ENCODE measurements at places on chromosomes 3 and 15.

DNA sequence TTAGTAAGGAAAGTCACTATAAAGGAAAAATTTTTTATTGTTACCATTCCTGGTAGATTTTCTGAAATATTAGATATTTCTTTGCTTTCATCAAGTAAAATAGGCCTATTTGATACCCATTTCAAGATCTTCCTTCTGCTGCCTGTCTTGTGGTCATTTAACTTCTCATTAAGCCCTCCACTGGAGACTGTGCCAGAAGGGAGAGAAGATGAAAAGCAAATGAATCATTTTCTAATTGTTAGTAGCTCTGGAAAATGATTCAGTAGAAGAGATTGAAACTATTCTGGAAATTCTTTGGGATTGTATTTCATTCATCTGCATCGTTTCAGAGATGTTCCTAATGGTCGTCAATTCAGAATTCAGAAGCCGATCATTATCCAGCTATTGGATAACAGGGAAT is 3.2 kb downstream of the KCTD6 start:
- no peak for DNase-seq

GRCh38 chr15:45522328-45523165 is at the start of gene SLC30A4:
TSS of gene SLC30A4 (minus strand) at chr15:45522755. CDS start at chr15:45522354, 401 bp downstream.
- peak; percentile 7 for DNase-seq

DNA sequence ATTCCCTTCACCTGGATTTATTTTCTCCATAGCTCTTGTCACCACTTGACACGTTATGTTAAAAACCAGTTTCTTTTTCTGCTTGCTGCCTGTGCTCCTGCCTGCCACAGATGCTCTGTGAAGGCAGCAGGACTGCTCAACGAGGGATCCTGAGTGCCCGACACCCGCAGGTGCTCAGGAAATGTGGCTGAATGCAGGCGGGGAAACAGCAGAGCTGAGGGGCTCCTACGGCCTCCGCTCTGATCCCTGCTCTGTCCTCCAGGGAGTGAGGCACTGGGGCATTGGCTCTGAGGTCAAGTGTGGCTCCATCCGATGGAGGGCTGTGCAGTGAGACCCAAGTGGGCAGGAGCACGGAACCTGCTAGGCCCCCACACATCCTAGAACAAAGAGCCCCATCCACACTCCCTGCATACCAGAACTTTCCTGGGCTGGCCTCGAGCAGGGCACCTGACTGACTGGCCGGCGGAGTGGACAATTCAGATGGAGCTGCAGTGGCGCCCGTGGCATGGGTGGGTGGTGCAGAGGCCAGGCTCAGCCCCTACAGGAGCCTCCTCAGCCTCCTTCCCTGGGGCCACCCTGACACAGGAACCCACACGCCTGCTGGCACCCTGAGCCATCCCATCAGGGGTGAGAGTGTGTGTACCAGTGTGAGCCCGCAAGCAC is 27.9 kb downstream of the IQSEC1 start:
- DNase-seq, result no peak

DNA sequence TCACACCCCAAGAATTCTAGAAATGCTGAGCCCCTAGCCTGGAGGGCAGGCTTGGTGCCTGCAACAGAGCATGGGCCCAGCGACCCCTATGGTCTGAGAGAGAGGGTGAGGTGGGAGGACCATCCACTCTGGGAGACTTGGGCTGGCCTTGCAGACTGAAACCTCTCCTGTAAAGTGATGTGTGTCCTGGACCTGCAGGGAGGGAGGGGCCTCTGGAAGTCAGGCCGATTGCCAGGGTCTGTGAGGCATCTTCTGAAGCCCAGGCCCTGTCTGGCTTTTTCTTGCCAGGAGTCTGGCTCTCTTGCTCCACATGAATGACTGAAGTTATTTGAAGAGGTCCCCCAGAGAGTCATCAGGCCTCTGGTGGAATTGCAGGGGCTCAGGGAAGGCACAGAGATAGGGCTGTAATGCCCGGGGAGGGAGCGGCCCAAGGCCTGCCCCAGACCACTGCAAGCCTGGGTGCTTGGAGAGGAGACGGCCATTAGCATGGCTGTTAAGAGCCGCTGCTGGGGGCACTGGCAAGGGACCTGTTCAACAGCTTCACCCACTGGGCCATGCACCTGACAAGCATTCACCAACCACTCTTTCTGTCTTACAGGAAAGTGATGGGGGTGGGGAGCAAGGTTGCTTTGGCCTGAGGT is 56.0 kb upstream of the CHRNA7 start:
- no peak for DNase-seq

DNA sequence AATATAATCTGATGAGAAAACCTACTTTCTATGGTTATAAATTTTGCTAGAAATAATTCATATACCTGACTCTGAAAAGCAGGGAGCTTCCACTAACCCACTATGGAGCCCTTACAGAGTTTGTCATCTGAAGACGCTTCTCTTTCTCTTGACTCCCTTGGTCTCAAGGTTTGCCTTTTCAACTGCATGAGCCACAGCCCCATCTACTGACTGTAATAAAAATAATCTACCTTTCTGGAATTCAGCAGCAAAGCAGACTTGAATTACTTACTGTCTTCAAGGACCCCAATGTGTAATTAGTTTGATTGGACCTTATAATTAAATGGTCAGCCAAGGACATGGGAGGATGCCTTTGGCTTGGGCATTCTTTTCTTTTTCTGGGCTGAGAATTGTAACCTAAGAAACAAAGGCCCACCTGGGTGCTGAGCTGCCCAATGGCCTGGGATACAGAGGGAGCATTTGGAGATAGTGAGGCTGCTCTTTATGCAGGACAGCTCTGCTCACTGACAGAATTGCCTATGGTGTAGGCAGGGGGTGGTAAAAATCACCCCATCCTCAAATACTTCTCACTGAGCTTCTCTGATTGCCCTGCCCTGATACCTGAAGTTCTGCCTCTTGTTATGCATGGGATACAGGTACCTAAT is 178.6 kb upstream of the TRIM42 start:
- no peak for DNase-seq

GRCh38 chr3:149180057-149180573 is 41.5 kb downstream of the CP start:
- peak; percentile 100 for DNase-seq

- no peak for DNase-seq
Measured at GRCh38 chr3:68249265-68249664, 594.9 kb upstream of the SUCLG2 start.

DNA sequence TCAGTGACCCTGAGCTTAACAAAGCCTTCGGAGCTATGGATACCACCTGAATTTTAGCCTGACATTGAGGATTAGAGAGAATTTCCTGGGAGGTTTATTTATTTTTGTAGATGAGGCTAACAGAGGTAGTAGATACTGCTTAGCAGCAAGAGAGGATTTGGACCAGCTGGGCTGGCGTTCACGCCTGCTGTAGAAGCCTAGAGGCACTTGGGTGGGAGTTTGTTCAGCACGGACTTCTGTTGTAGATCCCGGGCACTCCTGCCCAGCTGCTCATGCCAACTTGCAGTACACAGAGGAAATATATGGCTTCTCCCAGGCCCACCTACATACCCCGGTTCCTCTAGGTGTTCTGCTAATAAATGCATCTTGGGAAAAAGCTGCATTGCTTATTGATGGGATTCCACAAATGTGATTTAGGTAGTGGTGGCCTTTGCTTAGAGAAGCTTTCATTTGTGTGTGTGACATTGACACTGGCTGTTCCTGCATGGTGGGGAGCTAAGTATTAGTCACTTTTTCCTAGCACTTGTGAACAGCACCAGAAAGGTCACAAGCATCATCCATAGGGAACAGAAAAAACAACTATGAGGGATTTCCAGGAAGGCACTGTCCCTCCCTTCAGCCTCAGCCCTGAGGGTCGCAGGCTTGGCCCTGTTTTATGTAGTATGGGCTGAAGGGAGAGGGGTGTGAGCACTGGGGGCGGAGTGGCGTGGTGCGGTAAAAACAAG is 324.8 kb upstream of the LRRFIP2 start:
- no peak for DNase-seq

GRCh38 chr15:101827257-101827656 is 15.3 kb downstream of the OR4F15 start:
- DNase-seq, result no peak

- DNase-seq, result no peak
Measured at GRCh38 chr3:195096053-195096452, 174.9 kb downstream of the XXYLT1 start.

DNA sequence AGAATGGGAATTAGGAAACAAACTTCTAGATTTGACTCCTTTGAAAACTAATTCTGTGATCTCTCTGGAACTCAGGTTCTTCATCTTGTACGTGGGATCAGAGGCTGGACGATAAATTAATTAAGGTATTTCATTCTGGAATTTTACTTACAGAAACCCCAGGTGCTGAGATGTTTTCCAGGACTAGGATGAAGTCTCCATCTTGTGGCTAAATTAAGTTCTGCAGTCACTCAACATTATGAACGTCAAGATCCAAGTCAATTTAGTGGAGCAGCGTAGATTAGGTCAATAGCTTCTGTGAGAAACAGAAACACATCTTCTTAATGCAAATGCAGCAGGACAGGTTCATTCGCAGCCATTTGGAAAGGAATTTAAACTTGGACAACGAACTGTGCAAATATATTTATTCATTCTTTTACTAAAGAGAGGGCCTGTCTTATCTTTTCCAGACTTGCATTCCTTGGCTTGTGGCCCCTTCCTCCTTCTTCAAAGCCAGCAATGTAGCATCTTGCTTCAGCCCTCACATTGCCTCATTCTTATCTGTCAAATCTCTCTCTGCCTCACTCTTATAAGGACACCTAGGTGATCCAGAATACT is 26.7 kb upstream of the TMC3 start:
- no peak for DNase-seq

DNA sequence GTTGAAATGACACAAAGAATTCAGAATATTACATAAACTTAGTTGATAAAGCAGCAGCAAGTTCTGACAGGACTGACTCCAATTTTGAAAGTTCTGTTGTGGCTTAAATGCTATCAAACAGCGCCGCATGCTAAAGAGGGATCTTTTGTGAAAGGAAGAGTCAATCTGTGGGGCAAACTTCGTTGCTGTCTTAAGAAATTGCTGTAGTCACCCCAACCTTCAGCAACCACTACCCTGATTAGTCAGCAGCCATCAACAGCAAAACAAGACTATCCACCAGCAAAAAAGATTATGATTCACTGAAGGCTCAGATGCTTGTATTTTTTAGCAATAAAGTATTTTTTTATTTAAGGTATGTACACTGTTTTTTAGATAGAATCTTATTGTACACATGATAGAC is 14.2 kb downstream of the CRBN start:
- no peak for DNase-seq

DNA sequence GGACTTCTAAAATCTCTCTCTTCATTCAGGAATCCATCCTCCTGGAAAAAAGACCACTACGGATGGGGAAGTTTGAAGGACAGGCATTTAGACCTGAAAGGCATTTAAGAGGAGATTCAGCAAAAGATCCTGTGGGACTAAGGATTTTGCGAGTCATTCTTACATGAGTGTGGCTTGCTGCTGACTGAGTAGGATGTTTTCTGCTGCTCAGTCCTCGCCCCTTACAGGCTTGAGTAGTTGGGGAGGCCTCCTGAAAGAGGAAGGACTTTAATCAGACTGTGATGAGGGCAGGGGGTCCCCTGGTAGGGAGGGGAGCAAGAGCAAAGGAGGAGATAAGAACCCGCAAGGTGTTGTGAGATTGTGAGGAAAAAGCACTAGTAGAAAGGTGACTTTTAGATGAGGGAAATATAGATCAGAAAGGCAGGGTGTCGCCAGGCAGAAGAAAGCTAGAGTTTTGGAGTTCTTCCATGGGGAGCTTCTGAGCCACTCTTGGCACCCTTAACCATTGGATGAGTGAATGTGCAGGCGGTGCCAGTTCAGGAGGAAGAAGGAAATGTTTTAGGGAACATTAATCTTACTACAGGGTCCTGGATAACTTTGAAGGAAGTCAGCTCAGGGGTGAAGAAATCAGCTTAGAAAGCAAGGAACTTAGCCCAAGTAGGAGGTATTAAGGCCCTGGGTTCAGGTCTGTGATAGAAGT is 171.1 kb downstream of the RORA start:
- no peak for DNase-seq

GRCh38 chr3:161560008-161560637 is 63.5 kb downstream of the OTOL1 start:
- DNase-seq, result no peak

DNA sequence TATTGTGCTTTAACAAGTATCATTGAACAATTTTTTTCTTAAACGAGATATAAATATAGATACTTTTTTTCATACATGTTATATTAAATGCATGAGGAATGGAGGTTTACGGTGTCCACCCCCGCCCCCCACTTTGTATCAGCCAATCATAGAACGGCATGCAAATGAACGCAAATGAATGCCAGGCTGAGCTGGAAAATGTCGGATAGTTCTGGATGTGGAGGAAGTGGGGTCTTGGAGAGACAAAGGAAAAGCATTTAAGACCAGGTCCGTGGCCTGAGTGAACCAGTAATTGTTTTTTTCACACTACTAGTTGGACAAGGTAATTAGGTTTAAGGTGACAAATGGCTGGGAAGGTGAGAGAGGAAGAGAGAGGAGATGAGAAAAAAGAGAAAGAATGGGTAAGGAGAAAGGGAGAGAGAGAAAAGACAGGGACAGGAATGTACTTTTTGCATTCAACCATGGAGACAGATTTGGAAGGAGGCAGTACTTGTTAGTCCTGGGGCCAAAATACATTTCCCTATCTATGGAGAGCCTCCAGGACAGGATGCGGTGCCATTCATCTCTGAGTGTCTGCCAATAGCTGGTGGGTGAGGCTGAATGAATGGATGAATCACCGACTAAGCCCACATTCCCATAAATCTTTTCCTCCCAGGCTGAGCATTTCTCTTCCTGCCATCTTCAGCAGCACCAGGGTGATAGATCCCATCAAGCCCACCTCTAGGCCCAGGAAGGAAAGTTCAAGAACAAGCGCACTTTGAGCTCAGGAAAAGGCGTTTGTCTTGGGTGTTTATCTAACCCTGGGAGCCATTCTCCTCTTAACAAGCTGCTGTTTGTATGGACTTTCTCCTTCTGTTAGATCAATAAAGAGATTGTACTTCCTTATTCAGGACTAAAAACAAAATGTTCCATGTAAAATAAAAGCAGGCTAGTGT is 1.4 kb upstream of the RAD18 start:
- peak; percentile 49 for DNase-seq

GRCh38 chr3:160376681-160377080 is 22.3 kb downstream of the IFT80 start:
- DNase-seq, result peak; percentile 45

DNA sequence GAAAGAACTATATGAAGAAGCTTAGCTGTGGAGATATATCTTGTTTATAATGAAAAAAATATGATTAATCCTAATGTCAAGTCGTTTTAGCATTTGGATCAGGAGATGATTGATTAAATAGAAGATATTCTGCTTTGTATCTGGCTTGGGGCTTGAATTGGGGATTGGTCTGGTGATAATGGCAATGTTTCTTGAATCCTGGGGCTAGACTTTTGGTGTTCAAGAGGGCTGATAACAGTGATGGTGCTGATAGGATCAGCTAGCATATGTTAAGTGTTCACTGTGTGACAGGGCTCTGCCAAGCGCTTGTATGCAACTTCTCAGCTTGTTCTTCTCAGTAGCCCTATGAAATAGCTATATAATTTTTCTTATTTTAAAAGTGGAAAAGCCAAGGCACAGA is 20.2 kb downstream of the CNOT10 start:
- DNase-seq, result no peak

- no peak for DNase-seq
Measured at GRCh38 chr3:43426388-43426787, 140.0 kb downstream of the SNRK start.

GRCh38 chr15:97858296-97858695 is 102.2 kb upstream of the ARRDC4 start:
- DNase-seq, result no peak

GRCh38 chr3:14042680-14043079 is 82.0 kb downstream of the CHCHD4 start:
- DNase-seq, result peak; percentile 8
